IMR-90 (cell line): ENCODE measurements at places on chromosomes 16 and 17. TPM values are rescaled to one million over a fixed set of nuclear protein-coding genes. Genes with fewer than 3 reads are reported as not detected.

Gene CARD14
- not detected in 2 replicates for total RNA-seq

DNA sequence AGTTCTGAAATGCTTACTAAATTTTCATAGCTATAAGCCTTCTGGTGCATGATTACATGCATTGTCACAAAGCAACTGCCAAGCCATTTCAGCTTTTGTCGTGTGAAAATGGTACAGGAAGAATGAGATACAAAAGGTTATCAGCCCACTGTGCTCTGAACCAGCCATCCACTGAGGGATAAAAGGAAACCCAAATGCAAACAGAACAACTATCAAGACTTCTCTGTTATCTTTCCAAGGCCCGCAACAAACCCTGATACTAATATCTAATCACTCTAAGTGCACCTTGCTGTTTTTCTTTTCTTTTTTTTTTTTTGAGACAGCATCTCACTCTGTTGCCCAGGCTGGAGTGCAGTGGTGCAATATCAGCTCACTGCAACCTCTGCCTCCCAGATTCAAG, 109.0 kb downstream of the FTO start:
- DNase-seq: no peak

- DNase-seq: peak; percentile 90
These were observed at the start of gene MFAP4 for GRCh38 chr17:19386974-19387920. Gene MFAP4 (minus strand): TSS chr17:19387190. CDS start chr17:19387155, 35 bp downstream.

DNA sequence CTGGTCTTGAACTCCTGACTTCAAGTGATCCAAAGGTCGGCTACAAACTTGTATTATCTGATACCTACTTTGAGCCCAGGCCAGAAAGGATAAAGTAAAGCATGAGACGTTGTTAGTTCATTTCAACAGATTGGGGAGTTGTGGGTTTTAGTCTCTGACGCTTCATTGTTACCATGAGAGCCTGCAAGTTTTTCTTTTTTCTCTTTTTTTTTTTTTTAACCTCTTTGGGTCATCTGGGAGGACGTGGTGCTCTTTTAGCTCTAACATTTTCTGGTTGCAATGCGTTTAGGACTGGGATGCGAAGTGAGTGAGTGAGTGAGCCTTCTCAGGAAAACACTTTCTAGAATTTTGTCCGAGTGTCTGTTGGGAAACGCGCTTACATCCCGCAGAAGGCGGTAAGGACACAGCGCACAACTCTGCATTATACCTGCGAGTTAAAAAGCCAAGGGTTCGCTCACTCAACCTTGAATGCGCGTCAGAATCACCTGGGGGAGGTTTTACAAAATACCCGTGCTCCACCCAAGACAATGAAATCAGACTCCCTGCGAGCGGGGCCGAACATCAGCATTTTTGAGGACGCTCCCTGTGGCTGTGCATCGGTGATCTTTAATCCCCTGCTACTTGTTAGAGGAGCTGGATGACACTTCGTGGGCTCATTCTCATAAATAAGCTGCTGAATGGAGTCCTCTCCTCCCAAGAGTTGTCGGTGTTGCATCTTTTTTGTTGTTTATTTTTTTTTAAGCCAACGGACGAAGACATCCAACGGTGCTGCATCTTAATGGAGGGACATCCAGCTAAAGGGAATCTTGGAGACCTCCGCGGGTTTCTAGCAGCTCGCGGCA, 629 bp upstream of the RNF135 start:
- no peak for DNase-seq

Gene CALB2
- 0.18 TPM in 1 of 2 replicates, not detected in the other for total RNA-seq

Gene EPX
- total RNA-seq: not detected in 2 replicates

DNA sequence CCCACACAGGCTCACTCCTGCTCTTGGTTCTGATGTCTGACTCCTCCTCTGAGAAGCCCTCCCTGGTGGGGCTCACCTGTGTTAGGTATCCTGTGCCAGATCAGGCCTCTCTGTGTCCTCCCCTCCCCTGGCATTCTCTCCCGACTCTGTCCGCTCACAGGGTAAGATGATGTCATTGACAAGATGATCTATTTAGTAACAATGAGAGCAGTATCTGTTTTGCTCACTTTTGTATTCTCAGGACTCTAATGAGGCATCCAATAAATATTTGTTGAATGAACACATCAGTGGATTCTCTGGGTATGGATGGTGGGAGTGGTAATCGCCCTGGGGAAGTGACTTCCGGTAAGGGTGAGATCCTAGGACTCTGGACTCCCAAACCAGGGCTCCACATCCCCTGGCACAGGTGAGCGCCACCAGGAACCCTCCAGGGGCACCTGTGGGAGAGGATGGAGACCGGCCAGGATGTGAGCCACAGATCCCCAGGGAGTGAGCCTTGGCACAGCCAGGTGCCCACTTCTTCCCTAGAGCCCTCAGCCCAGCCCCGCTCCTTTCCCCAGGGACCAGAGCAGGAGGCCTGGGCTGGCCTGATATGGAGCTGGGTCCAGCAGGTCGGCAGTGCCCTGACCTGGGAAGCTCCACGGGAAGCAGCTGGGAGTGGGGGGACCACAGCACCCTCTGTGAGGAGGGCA, 5.4 kb upstream of the HAP1 start:
- peak; percentile 24 for DNase-seq

Gene HBA1
- total RNA-seq: not detected in 2 replicates

Gene MYH13
- not detected in 2 replicates for total RNA-seq

GRCh38 chr16:84132527-84133285, 12.3 kb downstream of the HSDL1 start:
- peak; percentile 21 for DNase-seq

- no peak for DNase-seq
These were observed 5.9 kb downstream of the BAHCC1 start for GRCh38 chr17:81400996-81401722.

GRCh38 chr16:83956336-83957289, 3.6 kb downstream of the OSGIN1 start:
- peak; percentile 72 for DNase-seq

Gene FBXO39
- not detected in 2 replicates for total RNA-seq

Gene TSPOAP1
- 0.56 and 0.90 TPM in 2 replicates for total RNA-seq

DNA sequence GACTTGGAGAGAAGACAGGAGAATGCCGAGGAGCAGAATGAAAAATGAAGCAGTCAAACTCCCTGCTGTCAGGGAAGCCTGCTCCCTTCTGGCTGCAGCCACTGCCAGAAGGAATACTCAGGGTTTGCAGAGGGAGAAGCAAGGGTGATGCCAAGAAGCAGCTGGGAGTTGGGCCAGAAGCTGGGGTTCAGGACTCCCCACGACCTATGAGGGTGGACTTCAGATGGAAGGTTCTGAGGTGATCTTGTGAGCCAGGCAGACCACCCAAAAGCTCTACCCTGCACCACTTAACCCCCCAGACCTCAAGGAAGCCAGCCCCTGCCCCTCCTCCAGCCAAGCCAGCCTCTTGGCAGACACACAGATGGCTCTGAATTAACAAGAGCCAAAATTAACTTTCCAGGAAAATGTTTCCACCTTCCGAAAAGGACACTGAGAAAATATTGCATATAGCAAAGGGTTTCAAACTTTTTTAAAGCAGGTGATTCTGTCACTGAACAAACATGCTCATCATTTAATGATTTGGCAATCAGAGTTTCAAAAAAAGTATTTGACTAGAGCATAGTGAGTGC, 126.0 kb upstream of the ERCC4 start:
- no peak for DNase-seq

DNA sequence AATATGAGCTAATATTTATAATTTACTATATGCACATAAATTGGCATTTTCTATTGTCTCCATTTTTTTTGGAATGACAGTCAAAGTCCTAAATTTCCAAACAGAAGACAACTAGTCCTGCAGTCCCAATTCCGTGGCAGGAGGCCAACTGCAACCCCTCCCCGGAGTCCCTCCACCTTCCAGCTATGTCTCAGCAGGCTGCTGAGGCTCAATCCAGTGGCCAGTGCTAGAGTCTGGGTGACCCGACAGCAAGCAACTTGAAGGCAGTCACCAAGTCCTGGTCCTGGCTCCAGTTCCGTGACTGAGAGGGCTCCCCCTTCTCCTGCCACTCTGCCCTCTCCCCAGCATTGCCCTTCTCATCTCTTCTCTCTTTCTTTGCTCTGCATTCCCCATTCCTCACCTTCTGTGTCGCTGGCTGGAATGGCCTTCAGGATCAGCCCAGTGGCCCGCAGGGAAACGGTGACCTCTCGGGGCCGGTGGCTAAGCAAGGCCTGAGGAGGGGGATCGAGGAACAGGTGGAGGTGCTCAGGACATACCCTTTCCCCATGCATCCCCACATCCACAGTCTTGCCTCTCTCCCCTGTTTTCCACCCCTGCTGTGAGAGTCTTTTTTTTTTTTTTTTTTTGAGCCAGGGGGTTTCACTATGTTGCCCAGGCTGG, 22.4 kb upstream of the MFSD6L start:
- DNase-seq: no peak

DNA sequence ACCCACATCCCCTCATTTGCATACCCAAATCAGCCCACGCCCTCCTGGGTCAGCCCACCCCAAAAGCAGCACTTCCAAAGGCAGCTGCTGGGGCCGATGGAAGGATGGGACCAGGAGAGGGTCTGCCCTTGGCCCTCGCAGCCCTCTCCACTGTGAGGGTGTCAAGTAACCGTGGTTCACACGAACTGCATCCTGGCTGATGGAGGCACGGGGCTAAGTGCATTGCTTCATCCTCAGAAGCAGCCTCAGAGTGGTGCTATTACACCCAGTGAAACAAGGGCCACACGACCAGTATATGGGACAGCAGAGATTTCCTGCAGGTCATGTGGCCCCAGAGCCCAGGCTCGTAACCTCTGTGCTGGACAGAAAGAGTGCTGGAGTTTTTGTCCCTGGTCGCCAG, 13.2 kb upstream of the ATP2A3 start:
- no peak for DNase-seq

Gene GOSR2
- 65.8 and 75.6 TPM in 2 replicates for total RNA-seq

DNA sequence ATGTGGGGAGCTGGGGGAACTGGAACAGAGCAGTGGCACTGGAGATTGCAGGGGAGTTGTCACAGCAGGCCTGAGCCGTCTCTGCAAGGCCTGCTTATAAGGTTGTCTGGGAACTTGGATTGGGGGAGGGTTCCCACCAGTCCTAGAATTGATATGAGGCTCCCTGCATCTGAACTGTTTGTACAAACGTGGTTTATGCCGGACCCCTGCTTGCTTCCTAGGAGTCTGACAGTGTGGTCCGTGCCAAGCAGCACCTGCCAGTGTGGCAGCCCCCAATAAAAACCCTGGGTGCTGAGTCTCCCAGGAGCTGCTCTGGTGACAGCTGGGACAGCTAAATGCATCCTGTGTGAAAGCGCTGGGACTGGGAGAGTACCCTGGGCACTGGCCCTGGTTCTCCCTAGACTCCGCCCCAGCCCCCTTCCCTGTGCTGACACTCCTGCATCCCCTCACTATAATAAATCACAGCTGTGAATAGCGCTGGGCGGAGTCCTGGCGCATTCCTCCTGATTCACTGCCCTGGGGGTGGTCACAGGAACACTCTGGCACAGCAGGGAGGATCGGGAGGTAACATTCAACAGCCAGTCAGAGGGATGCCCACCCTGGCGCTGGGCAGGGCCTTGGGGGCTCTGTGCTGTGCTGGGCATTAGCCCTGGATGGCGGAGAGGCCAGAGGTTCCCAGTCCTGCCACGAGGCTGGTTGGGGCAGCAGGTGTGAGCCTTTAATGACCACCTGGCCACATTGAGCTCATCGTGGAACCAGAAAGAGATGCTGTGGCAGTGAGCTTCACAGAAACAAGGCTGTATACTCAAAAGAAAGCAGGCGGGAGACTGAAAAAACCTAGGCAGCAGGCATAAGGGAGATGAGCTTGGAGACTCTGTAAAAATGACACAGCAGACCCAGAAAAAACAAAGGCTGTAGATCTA, 45.6 kb downstream of the RMI2 start:
- no peak for DNase-seq

DNA sequence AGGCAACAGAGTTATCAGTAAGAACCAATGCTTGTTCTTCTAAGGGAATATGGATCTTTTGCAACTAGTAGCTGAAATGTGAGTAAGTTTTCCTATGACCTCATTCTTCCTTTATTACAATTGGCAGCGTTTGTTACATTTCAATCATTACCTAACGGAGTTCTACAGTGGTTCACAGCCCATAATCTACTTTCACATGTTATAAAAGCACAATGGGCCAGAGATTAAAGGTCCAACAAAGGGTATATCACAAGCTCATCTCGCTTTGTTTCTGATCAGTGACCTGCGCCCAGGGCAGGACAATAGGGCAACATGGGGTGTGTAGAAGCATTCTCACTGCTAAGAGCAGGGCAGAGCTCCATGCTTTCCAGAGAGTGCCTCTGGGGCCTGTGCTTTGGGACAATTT, 279.9 kb upstream of the DYNLRB2 start:
- DNase-seq: peak; percentile 13

Gene MYH8
- total RNA-seq: not detected in 2 replicates

- DNase-seq: no peak
These were observed 732 bp downstream of the CBLN1 start for GRCh38 chr16:49280841-49281371.

GRCh38 chr16:54657058-54657708, 273.5 kb upstream of the IRX5 start:
- no peak for DNase-seq

Gene KRTAP1-1
- 0.83 and 0.90 TPM in 2 replicates for total RNA-seq

GRCh38 chr16:50155925-50156324, 2.8 kb downstream of the TENT4B start:
- DNase-seq: no peak

Gene CENPT
- total RNA-seq: 33.3 TPM in 2 replicates

DNA sequence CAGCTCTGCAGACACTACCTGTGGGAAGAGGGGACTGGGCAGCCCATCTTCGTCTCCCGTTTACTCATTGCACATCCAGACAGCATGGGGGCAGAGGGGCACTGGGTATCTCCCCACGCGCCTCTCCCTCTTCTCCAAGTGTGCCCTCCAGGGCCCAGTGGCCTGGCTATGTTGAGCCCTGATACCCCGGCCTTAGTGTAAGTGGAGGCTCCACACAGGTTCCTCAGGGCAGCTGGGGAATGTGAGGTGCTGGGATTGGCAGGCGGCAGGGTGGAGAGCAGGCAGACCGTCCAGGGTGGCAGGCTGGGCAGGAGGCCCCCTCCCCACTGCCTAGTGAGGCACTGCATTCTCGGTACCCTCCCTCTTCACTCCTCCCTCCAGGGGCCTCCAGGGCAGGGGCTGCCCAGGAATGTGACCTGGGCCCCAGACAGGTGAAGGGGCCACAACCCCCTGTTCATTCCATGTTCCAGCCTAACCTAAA, 13.2 kb upstream of the NAGLU start:
- no peak for DNase-seq

Gene HSPB9
- total RNA-seq: not detected in 2 replicates

DNA sequence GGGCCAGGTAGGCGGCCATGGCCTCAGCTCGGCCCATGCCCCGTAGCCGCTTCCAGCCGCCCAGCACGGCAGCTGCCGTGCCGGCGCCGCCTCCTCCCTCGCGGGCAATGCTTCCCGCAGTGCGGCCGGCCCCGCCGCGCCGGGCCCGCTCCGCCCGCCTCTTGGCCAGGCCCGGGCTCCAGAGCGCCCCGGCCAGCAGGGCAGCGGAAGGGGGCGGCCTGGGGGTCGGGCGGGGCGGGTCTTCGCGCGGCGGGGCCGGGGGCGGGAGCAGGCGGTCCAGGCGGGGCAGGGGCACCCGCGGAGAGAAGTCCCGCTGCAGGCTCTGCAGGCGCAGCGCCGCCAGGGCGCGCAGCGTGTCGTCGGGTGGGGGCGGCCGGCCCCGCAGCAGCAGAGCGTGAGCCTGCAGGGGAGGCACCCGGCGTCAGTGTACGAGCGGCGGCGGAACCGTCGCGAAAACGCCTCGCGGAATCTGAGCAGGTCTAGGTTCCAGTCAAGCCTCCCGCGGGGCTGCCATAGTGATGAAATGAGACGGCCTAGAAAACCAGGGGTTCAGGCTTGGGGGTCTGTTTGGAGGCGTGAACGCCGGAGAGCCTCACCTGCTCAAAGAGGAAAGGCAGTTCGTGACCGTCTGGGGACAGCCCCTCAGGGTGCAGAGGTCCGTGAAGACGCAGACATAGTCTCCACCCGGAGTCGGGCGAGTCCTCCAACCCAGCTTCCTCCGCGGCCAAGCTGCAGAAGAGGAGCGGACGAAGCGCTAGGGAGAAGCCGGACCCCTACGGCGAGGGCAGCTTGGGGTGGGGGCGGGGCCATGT, 6.6 kb downstream of the PLEKHH3 start:
- DNase-seq: no peak
